ENCODE measurements at places on chromosomes 1 and 21.

DNA sequence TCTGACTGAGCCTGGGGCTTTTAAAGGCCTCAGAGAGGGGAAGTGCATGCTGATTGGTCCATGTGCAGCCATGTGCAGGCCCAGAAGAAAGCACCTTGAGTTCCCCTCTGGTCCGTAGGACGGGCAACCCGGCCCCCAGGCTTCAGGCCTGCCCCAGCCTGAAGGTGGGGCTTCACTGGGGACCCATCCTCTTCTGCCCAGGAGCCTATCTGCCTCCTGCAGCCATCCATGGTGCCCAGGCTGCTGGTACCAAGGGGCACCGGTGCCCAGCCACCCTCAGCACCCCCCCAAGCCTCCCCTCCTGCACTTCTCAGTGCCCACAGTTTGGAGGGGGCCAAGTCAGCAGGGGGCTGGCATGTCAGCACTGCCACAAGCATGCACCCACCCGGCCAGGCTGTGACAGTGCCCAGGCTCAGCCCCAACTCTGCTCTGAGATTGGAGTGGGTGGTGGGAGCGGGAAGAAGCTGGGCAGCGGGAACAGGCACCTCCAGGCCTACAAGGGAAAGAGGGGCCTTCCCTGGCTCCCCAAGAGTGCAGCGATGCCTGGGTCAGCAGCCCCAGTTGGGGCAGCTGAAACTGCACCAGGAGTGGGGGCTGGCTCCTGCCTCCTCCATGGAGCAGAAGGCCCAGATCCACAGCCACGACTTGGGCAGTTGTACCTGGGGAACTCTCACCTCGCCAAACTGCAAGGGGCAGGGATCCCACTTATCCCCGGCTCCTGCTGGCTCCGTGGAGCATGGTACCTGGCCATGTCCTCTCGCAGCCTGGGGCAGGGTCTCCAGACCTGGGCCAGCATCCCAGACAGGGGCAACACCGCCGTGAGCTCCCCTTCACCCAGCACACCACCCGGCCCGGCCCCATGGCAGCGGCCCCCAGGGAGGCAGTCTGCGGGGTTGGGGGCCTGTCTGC, 11.7 kb downstream of the COL6A2 start:
- DNase-seq = no peak

GRCh38 chr21:46500224-46500861, 41.7 kb downstream of the DIP2A start:
- DNase-seq = no peak

GRCh38 chr1:181064011-181064623, 24.4 kb upstream of the IER5 start:
- DNase-seq = no peak

DNA sequence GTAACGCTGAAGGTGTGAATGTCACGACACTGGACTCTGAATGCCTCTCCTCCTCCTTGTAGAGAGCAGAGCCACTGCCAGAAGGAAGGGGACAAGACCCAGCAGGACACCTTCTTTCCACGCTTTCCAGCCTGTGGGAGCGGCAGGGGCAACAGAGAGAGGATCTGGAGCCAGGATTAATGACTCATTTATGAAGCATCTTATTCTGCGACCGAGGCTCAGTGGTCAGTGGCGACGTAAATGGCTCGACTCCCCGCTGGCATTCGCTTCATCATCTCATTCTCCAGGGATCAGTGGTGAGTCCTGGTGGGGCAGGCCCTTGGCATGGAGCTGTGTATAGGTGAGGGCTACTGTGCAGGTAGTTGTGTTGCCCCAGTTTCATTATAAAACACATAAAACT, 4.6 kb downstream of the SLC37A1 start:
- DNase-seq = no peak

DNA sequence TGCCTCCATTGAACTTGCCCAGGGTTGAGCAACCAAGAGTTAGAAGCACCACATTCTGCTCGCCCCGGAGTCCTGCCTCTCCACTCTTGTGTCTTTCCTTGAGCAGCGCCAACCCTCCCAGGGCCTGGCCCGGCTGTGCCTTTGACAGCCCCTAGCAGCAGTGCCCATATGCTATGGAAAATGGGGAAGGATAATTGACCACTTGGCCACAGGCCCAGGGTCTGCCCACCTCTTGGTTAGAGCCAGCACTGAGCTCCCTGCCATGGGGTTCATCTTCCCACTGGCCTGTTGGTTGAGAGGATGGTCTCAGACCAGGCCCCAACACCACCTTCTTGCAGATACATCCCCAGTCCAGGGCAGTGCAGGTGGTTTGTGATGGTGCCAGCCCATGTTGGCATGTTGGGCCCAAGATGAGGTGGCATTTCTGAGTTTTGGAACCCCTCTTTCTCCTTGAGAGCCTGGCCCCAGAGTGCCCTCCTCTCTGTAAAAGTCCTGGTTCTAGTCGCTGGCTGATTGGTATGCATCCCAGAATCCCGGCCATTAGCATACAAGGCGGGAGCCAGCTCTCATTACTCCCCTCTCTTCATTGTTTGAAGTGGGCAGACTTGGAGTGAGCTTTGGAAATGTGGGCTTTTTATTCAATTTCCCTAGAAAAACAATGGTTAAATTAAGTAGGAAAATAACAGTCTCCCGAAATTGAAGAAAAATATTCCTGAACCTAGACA, 7.6 kb downstream of the ARHGEF10L start:
- DNase-seq = no peak

DNA sequence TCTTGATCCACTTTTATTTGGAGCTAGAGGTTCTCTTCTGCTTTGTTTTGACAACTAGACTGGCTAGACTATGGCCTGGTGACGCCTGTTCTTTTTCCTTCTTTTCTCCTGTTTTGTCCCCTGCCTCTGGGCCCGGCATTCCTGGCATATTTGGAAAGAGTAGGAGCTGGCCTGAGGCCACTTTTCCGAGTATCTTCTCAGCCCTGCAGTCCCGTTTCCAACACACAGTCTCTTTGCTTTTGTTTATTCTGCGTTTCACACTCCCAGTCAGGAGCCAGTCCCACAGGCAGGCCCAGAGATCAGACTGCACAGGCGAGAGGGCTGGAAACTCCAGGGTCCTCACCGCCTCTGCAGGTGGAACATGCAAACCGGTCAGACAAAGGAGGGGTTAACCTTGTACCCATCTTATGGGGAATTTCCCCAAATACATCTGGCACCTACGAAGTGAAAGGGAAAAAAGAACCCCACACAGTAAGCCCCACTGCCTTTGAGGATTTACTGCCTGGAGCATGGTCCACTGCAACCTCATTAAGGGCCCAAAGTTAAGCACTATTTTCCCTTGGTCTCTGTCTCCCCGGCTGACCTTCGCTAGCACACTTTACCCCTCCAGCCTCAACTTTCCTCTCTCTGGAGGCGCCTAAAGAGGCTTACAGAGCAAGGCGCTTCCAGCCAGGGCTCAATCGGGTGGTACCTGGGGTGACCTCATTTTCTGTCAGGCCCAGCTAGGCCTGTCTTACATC, 141.1 kb downstream of the TOMM20 start:
- DNase-seq = no peak

GRCh38 chr1:56248138-56248537, 331.2 kb downstream of the PLPP3 start:
- no peak for DNase-seq

- no peak for DNase-seq
Measured at GRCh38 chr1:243287123-243287460, 31.3 kb downstream of the SDCCAG8 start.

GRCh38 chr1:107647012-107647411, 318.0 kb downstream of the VAV3 start:
- DNase-seq = no peak

DNA sequence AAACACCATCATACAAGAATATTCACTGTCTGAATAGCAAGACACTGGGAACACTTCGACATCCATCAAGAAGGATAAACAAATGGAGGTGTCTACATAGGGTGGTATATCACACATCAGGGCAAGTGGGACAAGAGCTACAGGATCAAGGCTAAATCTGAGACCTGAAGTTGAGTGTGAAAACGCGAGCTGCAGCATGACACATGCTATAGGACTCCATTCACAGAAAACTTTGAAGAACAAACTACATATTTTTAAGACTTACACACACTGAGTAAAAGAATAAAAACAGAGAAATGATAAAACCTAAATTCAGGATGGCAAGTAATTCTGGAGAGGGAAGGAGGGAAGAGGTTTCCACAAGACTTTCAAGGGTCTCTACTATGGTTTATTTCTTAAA, 2.1 kb downstream of the TTC39A start:
- DNase-seq = no peak

GRCh38 chr1:240294566-240294965, 202.9 kb downstream of the FMN2 start:
- DNase-seq = no peak

GRCh38 chr1:180217006-180217405, 13.1 kb upstream of the LHX4 start:
- DNase-seq = no peak

DNA sequence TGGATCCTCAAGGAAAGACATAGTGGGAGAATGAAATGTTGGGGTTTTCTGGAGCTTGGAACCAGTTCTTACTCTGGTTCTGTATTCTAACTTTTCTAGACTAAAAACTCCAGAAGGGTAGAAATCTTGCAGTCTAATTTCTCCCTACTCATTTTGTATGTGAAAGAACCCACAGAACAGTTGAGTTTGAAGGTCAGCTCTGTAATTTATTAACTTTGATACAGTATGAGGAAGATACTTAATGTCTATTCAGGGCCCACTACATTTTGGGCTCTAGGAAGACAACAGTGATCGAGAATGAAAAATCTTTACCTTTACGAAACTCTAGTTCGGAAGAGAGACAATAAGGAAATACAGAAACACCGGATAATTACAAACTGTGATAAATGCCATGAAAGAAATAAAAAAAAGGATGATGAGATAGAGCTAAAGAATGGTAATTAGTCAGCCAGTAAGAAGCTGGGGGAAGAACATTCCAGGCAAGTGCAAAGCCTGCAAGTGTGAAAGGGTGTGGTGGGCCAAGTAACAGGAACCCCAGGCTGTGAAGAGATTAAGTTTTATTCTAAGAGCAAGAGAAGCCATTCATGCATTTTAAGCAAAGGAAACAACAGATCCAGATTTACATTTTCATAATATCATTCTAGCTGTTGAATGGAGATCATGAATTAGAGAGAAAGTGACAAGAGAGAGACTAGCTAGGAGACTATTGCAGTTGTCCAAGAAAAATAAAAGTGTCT, 159.9 kb upstream of the HMCN1 start:
- no peak for DNase-seq

DNA sequence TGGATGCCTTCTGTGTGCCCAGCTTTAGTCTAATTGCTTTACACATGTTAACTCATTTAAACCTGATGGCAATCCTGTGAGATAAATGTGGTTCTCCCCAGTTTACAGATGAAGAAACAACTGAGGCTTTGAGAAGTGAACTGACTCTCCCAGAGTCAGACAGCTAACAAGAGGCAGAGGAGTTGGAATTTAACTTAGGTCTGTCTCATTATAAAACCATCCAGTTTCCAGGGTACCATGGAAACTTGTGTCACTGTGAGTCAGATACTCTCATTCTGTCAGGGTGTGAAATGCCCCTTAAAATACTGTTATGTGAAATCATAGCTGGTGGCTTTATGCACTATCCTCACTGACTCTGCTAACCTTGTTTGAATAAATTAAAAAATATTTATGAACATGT, 206.6 kb downstream of the PBX1 start:
- no peak for DNase-seq

- DNase-seq = no peak
Measured at GRCh38 chr1:26482921-26483320, 10.7 kb downstream of the HMGN2 start.

DNA sequence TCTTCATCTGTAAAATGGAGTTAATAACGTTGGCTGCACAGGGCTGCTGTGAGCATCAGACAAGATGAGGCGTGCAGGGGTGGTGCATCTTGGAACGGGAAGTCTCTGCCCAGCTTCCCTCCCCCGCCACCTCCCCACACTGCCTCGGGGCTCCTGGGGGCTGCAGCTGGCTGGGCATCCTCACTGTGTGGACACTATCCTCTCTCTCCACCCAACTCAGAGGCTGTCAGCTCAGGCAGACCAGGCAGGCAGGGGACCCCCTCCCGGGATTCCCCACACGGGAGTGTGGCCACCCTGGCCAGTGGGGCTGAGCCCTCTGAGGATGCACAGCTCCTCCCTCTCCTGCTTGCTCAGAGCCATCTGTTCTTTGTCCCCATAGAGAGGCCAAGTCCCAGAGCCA, 122.7 kb downstream of the CCDC185 start:
- no peak for DNase-seq

DNA sequence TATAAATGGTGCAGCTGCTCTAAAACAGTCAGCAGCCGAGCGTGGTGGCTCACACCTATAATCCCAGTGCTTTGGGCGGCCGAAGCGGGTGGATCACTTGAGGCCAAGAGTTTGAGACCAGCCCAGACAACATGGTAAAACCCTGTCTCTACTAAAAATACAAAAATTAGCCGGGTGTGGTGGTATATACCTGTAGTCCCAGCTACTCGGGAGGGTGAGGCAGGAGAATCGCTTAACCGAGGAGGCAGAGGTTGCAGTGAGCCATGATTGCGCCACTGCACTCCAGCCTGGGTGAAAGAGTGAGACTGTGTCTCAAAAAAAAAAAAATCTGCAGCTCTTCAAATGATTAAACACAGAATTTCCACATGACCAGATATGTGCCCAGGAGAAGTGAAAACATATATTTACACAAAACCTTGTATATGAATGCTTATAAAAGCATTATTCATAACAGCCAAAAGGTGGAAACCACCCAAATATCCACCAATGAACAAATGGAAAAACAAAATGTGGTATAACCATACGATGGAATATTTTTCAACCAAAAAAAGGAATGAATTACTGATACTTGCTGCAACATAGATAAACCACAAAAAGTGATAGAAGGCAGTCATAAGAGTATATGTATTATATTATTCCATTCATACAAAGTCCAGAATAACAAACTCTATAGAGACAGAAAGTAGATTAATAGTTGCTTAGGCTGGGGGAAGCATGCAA, 14.1 kb downstream of the EPS15 start:
- DNase-seq = no peak

- no peak for DNase-seq
Measured at GRCh38 chr1:160761886-160762285, 22.8 kb downstream of the SLAMF7 start.

GRCh38 chr1:236064674-236065508, at the start of gene NID1:
Gene NID1 (minus strand): TSS chr1:236065090. CDS start chr1:236065079, 11 bp downstream.
- no peak for DNase-seq

DNA sequence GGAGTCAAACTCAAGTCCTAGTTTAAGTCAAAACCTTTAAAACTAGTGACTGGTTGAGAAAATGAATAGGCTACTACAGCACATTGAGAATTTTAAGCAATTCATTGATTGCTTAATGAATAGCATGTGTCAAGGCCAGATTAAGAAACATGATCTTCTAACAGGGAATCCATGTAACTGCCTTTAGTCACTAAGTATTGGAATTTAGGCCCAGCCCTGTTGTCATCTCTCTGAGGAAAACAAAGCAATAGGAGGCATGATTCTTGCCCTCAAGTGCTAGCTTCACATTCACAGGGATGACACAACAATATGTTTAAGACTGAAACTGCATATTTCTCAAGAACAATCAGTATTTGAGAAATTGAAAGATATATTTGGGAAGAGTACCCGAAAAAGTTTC, 70.0 kb upstream of the PTGS2 start:
- DNase-seq = no peak

- no peak for DNase-seq
Measured at GRCh38 chr1:231844986-231845502, 218.5 kb downstream of the DISC1 start.

DNA sequence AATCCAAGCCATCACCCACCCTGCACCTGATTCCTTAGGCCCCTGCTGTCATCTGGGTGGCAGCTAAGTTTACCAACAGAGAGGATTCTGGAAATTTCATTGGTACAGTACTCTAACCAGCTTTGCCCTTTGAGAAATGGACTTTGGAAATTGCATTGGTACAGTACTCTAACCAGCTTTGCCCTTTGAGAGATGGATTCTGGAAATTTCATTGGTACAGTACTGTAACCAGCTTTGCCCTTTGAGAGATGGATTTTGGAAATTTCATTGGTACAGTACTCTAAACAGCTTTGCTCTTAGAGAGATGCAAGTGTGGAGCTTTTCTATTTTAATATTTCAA, 42.5 kb downstream of the MAB21L3 start:
- DNase-seq = no peak

Data from stimulated activated CD8-positive, alpha-beta memory T cell treated with anti-CD3 and anti-CD28 coated beads, Interleukin-4, amount 100 ng/mL, for 4 hours (primary cell).